NCI-H187 treated with DMSO at 0.1 percent for 48 hours (cell line): ENCODE measurements at places on chromosomes 6 and 20.

DNA sequence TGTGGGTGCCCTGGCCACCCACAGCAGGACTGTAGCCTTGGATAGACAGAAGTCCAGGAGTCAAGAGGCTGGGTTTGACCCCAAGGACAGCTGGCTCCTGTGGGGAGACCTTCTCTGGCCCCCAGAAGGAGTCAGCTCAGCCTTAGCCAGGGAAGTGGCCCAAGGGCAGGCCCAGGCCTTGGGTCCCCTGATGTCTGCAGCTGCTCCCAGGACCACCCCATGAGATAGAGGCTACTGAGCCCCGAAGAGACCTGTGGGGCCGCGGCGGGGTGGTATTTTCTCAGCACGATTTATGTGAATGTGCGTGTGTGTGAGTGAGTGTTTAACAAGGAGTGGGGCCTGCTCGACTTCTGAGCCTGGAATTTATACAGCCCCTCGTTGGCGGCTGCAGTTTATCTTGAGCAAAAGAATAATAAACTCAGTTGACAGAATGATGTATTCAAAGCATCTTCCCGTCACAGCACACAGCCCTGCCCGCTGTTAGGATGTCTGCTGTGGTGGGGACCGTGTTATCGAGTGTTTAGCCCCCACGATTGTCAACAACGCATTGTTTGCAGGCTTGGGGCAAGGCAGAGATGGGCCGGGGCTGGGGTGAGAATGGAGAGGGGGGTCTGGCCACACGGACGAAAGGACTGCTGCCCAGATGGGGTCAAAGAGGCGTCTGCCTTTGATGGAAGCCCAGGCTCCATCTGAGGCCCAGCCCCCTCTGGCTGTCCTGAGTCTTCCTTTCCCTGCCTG, 163.3 kb downstream of the VEGFA start:
- DNase-seq = no peak

- no peak for DNase-seq
These were observed 312.5 kb downstream of the EYA4 start for GRCh38 chr6:133553652-133554051.

GRCh38 chr6:11705483-11705882, 73.1 kb downstream of the ADTRP start:
- DNase-seq = no peak

DNA sequence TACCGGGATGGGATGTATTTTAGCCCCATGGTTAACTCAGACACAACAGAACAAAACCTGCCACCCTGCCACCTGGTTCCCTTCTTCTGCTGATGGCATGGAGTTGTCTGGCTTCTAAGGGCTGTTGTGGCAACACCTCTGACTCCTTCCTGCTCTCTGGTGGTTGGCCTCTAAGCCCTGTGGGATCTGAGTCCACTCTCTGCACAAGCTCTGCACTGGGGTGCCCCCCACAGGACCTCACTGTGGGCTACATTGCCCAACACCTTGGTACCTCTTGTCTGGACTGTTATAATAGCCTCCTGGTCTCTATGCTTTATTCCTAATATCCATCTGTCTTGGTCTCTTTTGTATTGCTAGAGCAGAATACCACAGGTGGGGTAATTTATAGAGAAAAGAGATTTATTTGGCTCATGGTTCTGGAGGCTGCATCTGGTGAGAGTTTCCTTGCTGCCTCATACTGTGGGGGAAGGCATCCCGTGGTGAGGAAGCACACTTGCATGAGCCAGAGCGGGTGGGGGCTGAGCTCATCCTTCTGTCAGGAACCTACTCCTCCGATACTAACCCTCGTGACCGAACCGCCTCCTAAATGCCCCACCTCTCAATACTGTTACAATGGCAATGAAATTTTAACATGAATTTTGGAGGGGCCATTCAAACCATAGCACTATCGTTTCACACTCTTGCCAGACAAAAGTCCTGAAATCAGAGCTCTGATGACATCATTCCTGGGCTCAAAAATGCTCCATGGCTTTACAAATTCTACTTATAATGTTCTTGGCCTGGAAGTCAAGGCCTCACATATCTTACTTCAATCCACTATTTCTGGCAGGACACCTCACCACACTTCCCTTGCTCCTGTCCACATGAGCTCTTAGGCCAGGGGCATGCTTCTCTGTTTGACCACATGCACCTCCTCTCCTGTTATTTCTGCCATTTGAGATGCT, 127.2 kb downstream of the PAX1 start:
- DNase-seq = no peak

DNA sequence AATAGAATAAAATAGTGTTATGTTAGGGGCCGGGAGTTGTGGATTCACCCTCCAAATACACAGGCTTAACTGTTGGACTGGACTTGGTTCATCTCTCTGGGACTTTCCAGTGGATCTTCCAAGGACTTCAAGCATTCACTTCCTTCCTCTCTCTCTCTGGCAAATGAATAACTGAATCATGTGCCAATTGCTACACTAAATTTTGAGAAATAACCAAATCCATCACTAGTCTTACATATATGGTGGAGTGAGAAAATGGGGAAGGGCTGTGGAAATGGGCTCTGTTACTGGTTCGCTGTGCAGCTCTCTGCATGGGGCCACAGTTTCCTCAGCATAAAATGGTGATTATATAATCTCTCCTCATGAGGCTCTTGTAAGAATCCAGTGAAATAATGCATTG, 6.8 kb upstream of the KIAA1755 start:
- DNase-seq = no peak

- no peak for DNase-seq
These were observed 91.1 kb upstream of the OPRM1 start for GRCh38 chr6:153947808-153948447.

GRCh38 chr6:123712831-123713230, 76.1 kb upstream of the TRDN start:
- DNase-seq = no peak

GRCh38 chr6:130675072-130675471, 152.1 kb upstream of the SMLR1 start:
- DNase-seq = no peak

DNA sequence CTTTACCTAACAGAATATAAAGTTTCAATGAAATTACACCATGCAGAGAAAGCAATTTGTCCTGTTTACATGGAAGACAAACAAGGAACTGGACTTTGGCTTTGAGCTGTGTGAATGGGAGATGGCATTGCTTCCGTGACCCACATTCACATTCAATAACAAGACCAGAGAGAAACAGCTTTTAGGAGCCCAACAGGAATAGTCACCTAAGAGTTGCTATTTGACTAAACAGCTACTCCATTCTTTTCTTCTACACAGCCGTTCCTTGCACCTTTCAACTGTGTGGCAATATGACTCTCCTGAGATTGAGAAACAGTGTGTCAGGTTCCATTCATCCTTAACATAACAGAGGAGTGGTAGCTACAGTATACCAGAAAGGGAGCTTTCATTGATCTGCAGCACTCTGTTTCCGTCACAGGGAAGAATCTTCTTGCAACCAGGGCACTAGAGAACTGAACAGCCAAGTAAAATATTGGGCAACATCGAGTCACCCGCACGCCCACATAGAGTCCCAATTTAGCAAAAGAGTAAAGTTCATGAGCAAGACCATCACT, 355.1 kb downstream of the HAO1 start:
- peak; percentile 48 for DNase-seq

GRCh38 chr6:37956711-37957275, 137.3 kb downstream of the ZFAND3 start:
- no peak for DNase-seq

- DNase-seq = no peak
These were observed 56.3 kb downstream of the FOXO3 start for GRCh38 chr6:108616973-108617372.
